ENCODE measurements at places on chromosomes 12 and 14. TPM values are rescaled to one million over a fixed set of nuclear protein-coding genes. Genes with fewer than 3 reads are reported as not detected.

Gene WASHC4
- 25.2 TPM for total RNA-seq

Gene SLC35F4
- not detected for total RNA-seq

Gene SCN8A
- 1.3 TPM for total RNA-seq

Gene PLEKHG7
- total RNA-seq: not detected

Gene IFI27
- 0.91 TPM for total RNA-seq

Gene LRRC9
- not detected for total RNA-seq

Gene KCNJ8
- total RNA-seq: 0.18 TPM

Gene RAPGEF3
- 0.54 TPM for total RNA-seq

Gene GLS2
- 0.27 TPM for total RNA-seq

Gene ST8SIA1
- not detected for total RNA-seq

Gene SLC39A5
- not detected for total RNA-seq

Gene CIT
- 13.4 TPM for total RNA-seq

Gene UBR7
- 27.7 TPM for total RNA-seq

Gene KRT72
- total RNA-seq: not detected

Gene SLC35E3
- total RNA-seq: 13.9 TPM

Gene C14orf180
- not detected for total RNA-seq

Gene NTN4
- 50.9 TPM for total RNA-seq

Gene IL26
- total RNA-seq: not detected

Gene ITPK1
- 42.0 TPM for total RNA-seq

Gene SLC6A13
- 0.26 TPM for total RNA-seq

Gene RTN1
- not detected for total RNA-seq

Gene ALX1
- total RNA-seq: 5.3 TPM

Gene CELA1
- not detected for total RNA-seq

All from A549 treated with ZK216348 at 1 μM for 4 hours (cell line).